Natural killer cell (primary cell): ENCODE measurements at places on chromosomes 4 and X. TPM values are rescaled to one million over a fixed set of nuclear protein-coding genes. Genes with fewer than 3 reads are reported as not detected.

MAGED4B gene
- not detected for total RNA-seq

CT47B1 gene
- total RNA-seq: not detected

ZXDA gene
- 10.9 TPM for total RNA-seq

RTL3 gene
- not detected for total RNA-seq

MAB21L2 gene
- total RNA-seq: not detected

GPM6B gene
- not detected for total RNA-seq

RASSF6 gene
- 0.08 TPM for total RNA-seq

P2RY8 gene
- total RNA-seq: 114 TPM
